ENCODE measurements at places on chromosomes 6 and 20. TPM values are rescaled to one million over a fixed set of nuclear protein-coding genes. Genes with fewer than 3 reads are reported as not detected.

DNA sequence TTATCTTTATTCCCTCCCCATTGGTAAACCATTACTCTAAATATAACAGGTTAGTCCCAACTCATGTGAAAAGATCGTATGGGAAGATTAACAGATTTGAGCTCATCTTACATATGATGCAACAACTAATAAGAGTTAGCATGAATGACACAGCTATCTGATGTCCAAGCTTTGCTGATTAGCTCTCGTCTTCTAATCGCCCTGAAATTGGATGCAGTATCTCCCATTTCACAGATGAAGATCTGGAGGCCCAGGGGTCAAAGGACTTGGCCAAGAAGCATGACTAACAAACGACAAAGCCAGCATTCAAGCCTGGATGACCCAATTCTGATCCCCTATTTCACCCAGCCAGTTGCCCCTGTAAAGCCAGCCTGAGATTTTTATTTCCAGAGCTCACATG is 8.4 kb upstream of the BMP7 start:
- no peak for DNase-seq

DNA sequence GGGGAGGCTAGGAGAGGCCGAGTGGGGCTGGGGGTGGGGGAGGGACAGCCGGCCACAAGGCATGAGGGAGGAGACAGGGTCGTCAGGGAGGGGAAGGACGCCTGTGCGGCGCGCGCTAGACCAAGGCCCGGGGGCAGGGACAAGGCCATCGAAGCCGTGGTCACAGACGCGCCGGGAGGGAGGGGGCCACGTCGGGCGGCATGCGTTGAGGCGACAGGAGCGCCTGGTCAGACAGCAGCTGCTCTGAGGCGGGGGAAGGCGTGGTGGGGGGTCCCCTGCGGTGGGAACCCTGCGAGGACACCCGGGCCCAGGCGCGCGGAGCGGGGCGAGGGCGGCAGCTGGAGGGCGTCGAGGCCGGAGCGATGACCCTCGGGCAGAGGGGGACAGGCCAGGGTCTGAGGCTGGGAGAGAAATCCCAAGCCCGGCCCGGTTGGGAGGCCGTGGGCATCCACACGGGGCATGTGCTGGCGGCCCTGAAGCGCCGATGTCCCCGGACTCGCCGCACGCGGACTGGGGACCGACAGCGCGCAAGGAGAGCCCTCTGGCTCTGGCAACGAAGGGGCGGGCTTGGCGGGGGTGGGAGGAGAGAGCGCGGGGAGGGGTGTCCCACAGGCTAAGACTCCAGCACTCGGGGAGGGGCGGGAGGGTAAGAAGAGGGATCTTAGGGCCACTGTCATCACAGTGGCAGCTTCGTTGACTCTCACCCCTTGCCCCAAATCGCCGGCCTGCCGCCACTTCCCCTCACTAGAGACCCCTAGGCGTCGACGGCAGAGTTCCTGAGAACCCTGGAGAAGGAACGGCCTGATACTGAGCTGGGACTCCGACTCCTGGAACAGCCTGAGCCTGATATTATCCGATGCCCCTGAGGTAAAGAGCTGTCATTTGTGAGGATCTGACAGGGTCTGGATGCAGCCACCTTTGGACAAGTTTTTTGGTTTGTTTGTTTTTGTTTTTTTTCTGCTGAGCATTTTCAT is 5.0 kb downstream of the TMEM239 start:
- no peak for DNase-seq

GRCh38 chr6:124495665-124496190 is 466.5 kb upstream of the RNF217 start:
- peak; percentile 44 for DNase-seq

- DNase-seq, result peak; percentile 98
These were observed 79.8 kb downstream of the KIF13A start for GRCh38 chr6:17907406-17908229.

The ZNF391 gene
- 6.0 TPM for total RNA-seq

The PRPF6 gene
- total RNA-seq, result 52.3 TPM

The BAG2 gene
- 8.9 TPM for total RNA-seq

The NFKBIL1 gene
- total RNA-seq, result 20.4 TPM

The SPATA25 gene
- total RNA-seq, result 1.7 TPM

The MKKS gene
- 13.4 TPM for total RNA-seq
